ENCODE measurements at places on chromosomes 3 and 15.

DNA sequence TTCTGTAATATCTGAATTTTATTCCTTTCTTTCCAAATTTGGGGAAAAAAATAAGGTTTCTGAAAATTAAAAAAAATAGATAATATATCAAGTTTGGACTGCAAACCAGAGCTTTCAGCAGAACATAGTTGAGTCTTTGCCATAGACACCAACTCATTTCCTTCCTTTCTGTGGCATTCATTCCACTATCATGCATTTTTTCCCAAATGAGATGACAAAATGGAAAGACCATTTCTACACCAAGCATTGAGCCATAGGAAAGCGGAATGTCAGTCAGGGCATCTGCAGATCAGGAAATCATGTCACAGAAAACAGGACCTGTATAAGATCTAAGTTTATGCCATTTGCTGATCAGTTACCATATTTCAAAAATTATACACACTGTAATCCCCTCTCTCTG lies 333.3 kb upstream of the THBS1 start:
- no peak for DNase-seq

DNA sequence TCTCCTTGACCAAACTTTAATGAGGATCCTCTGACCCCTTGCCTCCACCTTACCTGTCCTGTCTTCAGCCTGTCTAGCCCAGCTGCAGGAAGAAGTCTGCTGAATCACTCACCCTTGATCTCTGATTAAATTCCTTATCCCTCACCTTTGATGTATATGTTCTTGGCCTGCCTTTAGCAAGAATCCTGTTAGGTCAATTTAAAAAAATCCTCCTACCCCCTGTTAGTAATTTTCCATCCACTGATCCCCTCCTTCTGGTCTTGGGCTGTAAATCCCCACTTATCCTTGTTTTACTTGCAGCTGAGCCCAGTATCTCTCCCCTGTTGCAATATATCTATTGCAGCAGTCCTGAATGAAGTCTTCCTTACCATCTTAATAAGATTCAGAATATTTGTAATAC lies 39.0 kb downstream of the MYH15 start:
- DNase-seq: no peak

DNA sequence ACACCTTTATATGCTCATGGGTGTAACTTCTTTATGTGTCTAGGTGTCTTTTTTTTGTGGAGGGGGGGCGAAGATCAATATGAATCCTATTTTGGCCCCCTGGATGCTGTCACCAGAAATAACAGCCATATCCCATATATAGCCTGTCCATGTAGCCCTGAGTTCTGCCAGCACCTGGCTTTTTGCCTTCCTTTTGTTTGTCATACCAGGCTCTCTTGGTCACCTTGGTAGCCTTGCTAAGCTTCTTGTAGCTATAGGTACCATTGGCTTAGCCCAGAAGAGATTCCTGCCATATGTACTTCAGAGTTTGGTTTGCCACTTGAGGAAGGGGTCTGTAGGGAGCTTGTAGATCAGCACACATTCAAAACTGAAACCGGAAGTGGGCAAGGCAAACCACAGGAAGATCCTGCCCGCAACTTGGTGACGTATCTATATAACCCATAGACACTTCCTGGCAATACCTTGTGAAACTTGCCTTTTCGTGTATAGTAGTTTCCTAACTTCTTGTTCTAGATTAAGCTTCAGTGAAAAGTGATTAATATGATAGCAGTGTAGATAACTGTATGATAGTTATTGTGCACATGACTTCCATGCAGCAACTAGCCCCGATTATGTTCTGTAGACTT lies 11.9 kb downstream of the RASA2 start:
- DNase-seq: peak; percentile 76

DNA sequence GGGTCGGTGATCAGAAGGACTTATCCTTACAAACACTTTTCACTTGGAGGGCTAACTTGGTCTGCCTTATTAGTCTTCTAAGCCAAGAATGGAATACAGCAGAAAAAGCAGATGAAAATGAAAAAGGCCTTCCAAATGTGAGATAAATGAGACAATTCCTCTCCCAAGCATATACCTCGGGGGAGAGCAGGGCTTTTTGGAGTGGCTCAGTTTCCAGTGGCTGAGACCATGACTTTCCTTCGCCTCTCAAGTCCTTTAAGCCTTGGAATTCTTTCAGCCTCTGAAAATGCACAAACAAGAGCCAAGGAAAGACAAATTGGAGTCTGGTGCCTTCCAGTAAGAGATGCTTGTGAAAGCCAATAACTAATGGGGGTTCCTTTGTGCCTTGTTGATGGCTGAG lies 130.9 kb downstream of the DTWD1 start:
- DNase-seq: no peak

DNA sequence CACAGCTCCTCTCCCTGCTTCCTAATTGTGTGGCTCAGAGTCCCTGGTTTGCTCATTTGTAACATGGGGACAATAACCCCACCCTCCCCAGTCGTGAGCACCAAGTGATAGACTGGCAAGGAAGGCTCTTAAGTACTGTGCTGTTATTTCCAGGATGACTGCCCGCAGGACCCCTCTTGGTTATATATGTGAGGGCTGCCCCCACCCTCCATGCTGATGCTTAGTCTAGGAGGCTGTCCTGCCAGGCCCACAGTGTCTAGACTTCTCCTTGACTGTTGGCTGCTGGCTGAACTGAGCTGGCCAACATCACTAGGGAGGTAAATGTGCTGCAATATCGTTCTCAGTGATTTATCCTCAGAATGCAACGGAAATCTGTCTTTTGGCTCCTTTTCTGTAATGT lies 45.1 kb downstream of the RAB11A start:
- DNase-seq: no peak

GRCh38 chr3:111218615-111219014 lies 147.0 kb downstream of the NECTIN3 start:
- no peak for DNase-seq

Measured in stimulated activated CD4-positive, alpha-beta T cell treated with anti-CD3 and anti-CD28 coated beads, Interleukin-4, amount 100 ng/mL, for 48 hours (primary cell).